ENCODE measurements at places on chromosomes 3 and 15.

DNA sequence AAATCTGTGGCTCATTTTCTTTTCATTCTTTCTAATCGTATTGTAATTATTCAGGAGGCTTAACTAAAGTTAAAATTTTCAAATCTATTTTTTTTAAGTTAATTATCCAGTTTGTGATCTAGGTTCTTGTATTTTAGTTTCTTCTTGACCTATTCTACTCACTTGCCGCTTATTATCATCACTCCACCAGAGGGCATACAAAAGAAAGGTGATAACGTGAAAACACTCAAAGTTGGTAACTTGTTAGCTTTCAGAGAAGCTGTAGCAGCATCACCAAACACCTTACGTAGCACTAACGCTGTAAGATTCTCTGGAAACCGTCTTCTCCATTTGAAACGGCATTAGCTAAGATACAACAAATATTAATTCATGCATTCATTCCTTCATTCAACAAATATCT lies 4.8 kb downstream of the GNB4 start:
- DNase-seq, result peak; percentile 25

GRCh38 chr3:143795874-143796273 lies 52.4 kb downstream of the SLC9A9 start:
- no peak for DNase-seq

DNA sequence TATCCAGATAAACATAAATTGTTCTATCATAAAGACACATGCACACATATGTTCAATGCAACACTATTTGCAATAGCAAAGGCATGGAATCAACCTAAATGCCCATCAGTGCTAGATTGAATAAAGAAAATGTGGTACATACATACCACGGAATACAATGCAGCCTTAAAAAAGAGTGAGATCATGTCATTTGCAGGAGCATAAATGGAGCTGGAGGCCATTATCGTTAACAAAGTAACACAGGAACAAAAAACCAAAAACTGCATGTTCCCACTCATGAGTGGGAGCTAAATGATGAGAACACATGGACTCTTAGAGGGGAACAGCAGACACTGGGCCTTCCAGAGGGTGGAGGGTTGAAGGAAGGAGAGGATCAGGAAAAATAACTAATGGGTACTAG lies 79.2 kb downstream of the SH3GL3 start:
- DNase-seq, result no peak

DNA sequence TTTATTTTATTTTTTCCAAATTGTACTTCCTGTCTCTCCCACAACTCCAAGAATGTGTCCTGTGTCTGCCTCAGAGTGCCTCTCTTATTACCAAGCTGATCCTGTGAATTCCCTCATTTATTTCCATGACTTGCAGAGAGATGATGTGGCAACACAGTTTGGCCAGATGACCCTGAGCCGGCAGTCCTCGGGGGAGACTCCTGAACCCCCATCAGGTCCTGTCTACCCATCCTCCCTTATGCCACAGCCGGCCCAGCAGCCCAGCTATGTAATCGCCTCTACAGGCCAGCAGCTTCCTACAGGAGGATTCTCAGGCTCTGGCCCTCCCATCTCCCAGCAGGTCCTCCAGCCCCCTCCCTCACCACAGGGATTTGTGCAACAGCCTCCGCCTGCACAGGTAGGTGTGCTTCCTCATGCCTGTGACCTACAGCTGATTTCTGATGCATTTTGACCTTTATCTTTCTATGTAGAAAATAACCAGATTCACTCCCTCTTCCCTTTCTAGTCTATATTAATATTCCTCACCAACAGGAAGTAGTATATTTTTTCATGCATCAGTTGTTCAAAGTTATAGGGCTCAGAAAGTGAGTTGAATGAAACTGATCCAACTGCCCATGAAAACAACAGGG lies 100.0 kb downstream of the ARPP21 start:
- no peak for DNase-seq

DNA sequence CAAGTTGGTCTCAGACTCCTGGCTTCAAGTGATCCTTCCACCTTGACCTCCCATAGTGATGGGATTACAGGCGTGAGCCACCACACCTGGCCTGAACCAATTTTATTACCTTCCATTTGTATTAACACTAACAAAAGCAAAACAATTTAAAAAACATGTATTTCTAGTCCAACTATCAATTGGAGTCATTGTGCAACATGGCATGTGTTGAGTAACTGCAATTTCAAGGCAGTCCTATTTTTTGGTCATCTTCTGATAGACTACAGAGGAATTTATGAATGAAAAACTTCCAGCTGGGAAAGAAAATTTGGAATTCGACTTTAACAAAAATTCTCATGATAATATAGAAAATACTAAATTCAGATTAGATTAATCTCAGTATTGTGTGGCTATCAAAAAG lies 16.8 kb downstream of the SPTSSB start:
- no peak for DNase-seq

DNA sequence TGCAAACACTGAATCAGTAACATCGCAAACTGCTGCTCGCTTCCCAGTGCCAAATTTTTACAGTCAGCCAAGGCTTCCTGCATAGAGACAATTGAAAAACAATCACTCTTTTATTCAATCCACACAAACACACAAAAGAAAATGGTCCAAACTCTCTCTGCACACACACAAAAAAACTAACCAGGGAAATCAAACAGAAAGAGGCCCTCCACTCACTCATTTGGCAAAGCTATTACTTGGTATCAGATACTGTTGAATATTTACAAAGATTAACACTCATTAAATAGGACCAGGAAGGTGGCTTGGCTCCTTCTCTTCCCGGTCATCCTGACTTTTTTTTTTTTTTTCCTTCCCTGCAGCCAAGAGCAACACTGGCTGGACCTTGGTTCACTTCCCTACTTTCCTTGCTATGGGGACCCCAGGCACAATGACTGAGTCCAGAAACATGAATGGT lies 62.4 kb upstream of the SPATA12 start:
- no peak for DNase-seq

GRCh38 chr3:146308222-146308621 lies 57.3 kb upstream of the PLSCR4 start:
- DNase-seq, result no peak

GRCh38 chr15:67066041-67066958 lies 898 bp downstream of the SMAD3 start:
- DNase-seq, result no peak

GRCh38 chr3:8723612-8724011 lies 10.0 kb upstream of the CAV3 start:
- DNase-seq, result no peak

- DNase-seq, result no peak
Measured at GRCh38 chr15:67607959-67608637, 65.6 kb downstream of the MAP2K5 start.

Measured in MV-4-11 (cell line).